ENCODE measurements at places on chromosomes 12 and 14. TPM values are rescaled to one million over a fixed set of nuclear protein-coding genes. Genes with fewer than 3 reads are reported as not detected.

LLPH gene
- 4.3 TPM for total RNA-seq

FSCB gene
- total RNA-seq = 0.12 TPM

M6PR gene
- 127 TPM for total RNA-seq

BCL11B gene
- total RNA-seq = not detected

LRRC10 gene
- not detected for total RNA-seq

ABCD2 gene
- total RNA-seq = 0.33 TPM

RFLNA gene
- 0.50 TPM for total RNA-seq

FBXL14 gene
- total RNA-seq = 9.0 TPM

MVK gene
- 49.2 TPM for total RNA-seq

USP15 gene
- 73.7 TPM for total RNA-seq

TAS2R8 gene
- not detected for total RNA-seq

ATXN3 gene
- 48.2 TPM for total RNA-seq

IAPP gene
- total RNA-seq = not detected

KLHL33 gene
- 0.11 TPM for total RNA-seq
